ENCODE measurements at places on chromosomes 5 and 9.

DNA sequence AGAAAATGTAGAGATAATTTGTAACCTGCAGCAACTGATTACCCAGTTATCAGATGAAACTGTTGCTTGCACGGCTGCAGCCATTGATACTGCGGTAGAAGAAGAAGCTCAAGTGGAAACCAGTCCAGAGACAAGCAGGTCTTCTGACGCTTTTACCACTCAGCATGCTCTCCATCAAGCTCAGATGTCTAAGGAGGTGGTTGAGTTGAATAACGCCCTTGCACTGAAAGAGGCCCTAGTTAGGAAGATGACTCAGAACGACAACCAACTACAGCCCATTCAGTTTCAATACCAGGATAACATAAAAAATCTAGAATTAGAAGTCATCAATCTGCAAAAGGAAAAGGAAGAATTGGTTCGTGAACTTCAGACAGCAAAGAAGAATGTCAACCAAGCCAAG is 1.7 kb downstream of the KIF4B start:
- DNase-seq: no peak

DNA sequence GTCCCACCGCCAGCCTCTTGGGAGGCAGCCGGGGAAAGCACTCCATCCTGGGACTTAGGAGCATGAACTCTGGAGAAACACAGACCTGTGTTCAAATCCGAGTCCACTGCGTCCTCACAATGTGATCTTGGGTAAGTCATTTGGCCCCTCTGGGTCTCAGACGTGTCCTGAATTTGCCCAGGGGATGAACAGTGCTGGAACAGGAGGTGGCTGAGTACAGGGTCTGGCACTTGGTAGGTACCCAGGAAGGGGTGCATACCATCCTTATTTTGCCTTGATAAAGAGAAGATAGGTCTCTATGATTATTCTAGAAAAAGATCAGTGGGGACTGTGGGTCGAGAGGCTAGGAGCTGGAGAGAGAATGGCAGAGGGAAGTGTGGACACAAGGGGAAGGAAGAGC is 135.7 kb downstream of the FGF18 start:
- no peak for DNase-seq

- DNase-seq: peak; percentile 51
Observed at GRCh38 chr5:172820046-172820767, 13.8 kb upstream of the ERGIC1 start.

DNA sequence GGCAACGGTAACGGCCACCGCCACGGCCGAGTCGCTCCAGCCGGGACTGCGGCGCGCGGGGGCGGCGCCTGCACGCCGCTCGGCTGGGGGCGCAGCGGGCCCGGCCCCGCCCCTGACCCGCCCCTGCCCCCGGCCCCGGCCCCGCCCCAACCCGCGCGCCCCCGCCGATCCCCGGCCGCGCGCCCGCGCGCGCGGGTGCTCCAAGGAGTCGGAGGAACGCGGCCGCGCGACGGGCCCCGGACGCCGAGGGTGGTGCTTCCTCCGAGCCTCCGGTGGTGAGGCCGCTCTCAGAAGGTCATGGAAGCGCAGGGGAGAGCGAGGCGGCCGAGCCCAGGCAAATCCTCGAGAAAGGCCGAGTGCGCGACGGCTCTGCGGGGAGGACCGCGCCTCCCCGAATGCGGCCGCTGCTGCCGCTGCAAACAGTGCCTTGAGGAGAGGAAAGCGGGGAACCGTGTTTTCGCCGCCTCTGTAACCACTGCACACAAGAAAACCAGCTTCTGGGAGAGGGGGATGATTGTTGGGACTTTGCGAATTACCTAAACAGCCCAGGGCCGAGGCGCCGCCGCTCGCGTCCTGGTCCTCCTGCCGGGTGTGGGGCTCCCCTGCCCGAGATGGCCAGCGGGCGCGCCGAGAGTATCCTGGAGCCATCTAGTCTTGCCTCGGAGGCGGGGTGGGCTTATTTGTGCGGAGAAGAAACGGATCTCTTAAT is at the start of gene LIFR:
TSS of gene LIFR (minus strand) at position 48 of the 709 bp plus-strand sequence. CDS start 25,999 bp downstream, outside the sequence.
- peak; percentile 69 for DNase-seq

DNA sequence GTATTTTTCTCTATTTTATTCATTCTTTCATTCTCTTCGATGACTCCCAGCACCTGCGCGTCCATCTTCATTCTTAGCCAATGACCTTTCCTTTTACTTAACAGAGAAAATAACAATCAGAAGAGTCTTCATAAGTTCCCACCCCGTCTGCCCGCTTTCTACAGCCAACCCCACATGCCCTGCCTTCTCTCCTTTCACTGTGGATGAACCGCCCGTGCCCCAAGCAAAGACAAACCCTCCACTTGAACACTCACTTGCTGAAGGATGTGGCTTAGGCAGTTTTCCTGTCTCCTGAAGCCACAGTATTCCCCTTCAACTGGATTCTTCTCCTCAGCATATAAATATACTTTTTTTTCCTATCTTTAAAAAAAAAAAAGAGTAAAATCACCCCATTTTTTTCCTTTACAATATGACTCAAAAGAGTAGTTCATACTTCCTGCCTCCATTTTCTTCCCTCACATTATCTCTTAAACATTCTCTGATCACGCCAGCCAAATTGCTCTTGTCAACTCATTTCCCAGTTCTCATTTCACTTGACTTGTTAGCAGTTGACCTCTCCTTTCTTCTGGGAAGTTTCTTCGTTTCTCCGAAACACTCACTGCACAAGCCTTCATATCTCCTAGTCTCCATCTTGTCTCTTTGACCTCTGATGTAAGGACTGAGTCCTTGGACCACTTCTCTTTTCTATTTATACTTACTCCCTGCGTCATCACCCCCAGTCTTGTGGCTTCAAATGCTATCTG is 11.1 kb downstream of the NIPSNAP3B start:
- no peak for DNase-seq

Data from cerebellar cortex (tissue), 1 donor.